ENCODE measurements at places on chromosomes 12 and 14.

- DNase-seq, result no peak
Measured at GRCh38 chr14:44898551-44898950, 63.2 kb downstream of the KLHL28 start.

- DNase-seq, result no peak
Measured at GRCh38 chr14:38199739-38200138, 8.0 kb upstream of the SSTR1 start.

DNA sequence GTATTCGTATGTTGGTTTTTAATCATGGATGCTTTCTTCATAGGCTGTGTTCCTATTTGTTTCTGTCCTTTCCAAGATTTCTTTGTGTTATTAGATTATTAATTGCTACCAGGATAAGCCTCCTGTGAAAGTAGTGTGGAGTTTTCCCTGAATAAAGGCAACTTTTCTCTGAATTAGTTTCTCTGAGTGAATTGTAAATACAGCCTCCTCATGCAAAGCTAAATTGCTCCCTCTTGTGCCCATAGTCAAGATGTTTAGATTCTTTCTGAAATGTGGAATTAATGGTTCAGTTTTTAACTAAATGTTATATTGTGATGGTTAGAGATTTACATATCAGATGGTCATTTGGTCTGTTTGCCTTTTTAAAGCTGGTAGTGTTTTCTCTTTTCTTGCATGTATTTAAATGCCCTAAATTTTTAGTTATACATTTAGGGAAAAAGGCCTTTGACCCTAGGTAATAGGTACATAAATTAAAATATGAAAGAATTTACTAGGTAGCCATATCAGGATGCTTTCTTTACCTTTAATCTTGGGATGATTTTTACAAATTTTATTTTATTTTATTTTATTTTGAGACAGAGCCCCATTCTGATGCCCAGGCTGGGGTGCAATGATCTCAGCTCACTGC lies 8.9 kb downstream of the APAF1 start:
- peak; percentile 86 for DNase-seq

- no peak for DNase-seq
Measured at GRCh38 chr12:50718760-50719159, 45.1 kb upstream of the ATF1 start.

DNA sequence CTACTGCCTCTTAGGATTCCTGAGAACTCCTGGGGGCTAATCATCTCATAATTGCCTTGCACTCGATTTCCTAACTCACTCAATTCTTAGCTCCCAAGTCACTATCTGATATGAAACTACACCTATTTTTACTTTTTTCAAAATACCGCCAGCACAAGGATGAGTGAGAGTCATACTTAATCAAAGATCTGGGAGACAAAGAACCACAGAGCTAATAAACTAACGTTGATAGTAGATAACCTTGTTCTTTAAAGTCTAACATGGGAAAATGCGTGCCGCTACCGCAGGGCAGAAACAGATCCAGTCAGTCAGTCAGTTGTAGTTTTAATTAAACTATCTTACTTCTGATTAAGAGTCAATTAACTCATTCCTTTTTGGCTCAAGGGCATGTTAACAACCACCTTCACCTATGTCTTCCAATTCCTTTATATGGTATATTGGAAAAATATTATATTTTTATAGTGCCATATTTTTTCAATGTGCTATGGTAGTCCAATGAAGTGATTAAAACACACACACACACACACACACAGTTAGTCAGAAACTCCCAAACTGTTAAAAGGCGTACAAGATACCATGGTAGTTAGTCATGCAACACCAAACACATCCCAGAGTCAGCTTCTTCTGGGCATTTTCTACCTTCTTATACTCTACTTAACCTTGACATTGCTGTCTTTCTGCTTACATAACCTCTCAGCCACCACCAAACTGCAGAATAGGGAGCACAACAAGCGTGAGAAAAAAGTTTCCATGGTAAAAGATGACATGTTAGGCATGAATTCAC lies 114.0 kb downstream of the KLHL28 start:
- no peak for DNase-seq

GRCh38 chr12:43090981-43091380 lies 461.0 kb downstream of the ADAMTS20 start:
- DNase-seq, result no peak

DNA sequence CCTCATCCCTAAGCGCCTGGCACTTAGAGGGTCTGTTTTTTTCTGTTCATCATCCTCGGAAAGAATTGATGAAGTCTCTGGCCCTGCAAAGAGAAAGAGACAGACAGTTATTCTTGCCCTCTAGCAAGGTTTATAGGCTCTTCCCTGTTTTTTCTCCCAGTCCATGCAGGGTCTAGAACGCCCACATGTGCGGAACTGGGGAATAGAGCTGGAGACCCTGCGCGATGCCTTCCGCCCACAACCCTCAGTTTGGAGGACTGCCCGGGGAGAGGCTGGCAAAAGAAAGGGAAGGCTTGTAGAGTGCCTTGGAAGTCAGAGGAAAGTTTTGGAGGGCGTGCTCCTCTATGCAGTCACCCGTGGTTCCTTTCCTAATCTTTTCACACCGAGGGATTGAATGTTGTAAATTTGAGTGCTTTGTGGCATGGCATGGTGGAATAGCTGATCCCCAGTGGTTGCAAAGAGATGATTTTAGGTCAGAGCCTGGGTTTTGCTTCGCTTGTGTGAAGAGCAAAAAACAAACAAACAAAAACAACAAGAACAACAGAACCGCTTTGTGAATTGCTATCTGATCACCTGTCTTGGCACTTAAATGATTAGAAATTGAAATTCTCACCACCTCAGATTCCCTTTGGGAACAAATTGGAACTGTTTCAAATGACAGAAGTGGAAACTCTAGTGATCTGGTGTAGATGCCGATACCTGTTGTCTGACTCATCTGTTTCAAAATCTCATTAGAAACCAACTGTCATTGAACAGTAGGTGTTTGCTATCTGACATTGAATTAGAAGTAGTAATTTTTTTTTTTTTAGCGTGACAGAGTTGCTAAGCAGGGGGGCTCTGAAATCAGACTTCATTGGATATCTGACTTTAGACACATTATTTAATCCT lies 947 bp downstream of the GAS2L3 start:
- DNase-seq, result no peak

- DNase-seq, result no peak
Measured at GRCh38 chr12:76670776-76671175, 93.1 kb upstream of the ZDHHC17 start.

GRCh38 chr12:108523365-108523764 lies 8.3 kb downstream of the FICD start:
- DNase-seq, result no peak
